ENCODE measurements at places on chromosomes 5 and 9.

- no peak for DNase-seq
These were observed 800.6 kb downstream of the KCTD16 start for GRCh38 chr5:144971108-144971850.

DNA sequence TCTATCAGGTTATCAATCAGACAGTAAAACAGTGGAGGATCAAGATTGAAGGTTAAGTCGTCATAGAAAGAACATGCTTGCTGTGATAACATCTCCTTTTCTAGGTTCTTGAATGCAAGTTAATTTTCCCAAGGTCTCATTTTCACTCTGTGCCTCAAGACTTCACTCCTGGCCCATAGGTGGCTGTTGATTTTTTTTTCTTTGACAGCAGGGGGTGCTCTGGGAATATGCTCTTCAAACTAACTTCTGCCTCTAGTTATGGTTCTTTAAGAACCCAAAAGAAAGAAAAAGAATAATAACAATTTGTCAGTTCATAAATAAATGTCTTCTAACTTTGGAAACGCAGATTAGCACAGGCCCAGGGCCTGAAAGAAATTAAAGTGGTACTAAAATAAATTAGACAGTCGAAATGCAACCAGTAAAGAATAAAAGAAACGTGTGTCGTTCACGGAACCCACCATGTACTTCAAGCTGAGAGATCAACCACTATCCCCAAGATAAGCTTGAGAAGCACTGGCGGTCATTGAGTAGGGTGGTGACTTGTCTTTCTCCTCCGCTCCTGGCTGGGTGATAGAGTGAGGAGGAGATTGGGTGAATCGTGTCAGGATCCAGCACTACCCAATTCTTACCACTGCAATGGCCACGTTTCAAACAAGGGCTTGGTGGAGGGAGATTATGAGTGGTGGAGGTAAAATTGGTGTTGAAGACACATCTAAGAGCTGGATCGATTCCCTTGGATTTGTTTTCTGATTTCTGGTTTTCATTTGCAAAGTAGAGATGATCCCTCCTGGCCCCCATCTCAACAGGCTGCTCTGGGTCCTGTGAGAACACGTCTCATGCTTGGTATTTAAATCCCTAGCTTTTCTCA, 93.4 kb upstream of the IRX4 start:
- no peak for DNase-seq

- peak; percentile 50 for DNase-seq
These were observed 77.1 kb downstream of the SUSD1 start for GRCh38 chr9:112097712-112098688.

DNA sequence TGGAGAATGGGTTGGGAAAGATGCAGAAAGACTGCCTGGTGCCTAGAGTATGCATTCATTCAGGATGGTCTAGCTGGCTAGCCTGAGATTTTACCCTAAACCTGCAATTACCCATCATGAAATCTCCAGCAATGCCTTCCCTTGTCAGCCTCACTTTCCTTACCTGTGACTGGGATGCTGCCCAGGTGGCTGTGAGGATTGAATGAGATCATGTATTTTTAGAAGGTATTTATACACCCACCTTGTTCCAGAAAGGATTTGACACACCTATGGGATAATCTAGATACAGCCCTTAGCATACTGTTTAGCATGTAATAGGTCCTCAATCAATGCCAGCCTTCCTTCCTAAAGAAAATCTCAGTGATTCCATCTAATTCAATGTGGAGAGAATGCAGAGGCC, 561.4 kb downstream of the CDK5RAP2 start:
- DNase-seq, result no peak

DNA sequence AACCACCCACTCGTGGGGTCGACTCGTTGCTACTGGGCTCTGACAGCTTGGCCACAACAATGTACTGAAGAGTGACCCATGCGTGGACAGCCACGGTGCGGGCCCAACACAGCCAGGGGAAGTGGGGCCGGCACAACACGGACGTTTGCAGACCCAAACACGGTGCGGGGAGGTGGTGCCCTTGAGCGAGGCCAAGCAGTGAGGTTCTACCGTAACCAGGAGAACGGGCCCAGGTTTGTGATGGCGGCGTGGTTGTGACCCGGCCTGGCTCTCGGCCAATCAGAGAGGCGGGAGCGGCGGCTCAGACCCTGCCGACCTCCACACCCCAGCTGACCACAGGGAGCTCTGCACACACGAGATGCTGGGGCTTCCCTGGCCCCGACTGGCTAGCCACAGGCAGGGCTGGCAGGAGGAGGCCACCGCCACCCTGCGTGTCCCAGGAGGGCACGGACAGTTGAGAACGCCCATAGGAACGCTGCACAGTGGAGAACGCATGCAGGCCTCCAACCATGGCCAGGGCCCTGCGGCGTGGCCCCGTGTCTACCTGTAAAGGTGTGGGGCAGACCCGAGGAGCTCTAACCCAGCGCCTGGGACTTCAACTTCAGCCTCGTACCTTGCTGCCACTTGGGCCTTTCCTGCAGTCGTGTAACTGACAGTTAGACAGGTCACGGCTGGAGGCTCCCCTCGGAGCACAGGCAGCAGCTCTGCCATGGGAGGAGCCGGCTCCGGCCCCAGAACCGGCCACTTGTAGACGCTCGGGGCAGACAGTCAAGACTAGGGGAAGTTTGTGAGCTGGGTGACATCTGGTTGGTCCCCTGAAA, 13.7 kb downstream of the BRD3 start:
- DNase-seq, result no peak

Measured in HS-27A (cell line).